ENCODE measurements at places on chromosomes 4 and X.

- no peak for DNase-seq
These were observed 213.2 kb downstream of the FBXW7 start for GRCh38 chr4:152322656-152323055.

- DNase-seq: no peak
These were observed 64.7 kb upstream of the UBQLN2 start for GRCh38 chrX:56498756-56499155.

DNA sequence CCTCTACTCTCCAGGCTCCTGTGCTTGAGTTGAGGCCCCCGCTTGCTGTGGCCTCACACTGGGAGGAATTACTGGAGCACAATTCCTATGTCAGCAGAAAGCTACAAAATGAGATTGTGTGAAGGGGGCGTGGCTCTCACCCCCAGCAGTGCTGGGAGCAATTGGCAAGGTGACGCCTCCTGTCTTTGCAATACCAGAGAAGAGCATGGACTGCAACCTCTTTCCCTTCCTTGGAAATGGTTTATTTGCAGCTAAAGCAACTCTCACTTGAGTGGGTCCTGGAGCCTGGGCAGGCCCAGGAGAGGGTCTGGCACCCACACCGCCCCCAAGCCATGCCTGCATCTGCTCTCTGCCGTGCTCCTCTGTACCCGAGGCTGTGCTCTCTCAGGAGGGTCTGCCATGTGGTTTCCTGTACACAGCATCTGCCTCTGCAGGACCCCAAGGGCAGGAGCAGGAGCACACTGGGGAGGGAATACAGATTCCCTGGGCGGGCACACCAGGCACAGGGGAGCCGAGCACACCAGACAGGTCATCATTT lies 32.9 kb upstream of the HGFAC start:
- no peak for DNase-seq

- DNase-seq: peak; percentile 0
These were observed 66.0 kb upstream of the GEMIN8 start for GRCh38 chrX:14095702-14096101.

DNA sequence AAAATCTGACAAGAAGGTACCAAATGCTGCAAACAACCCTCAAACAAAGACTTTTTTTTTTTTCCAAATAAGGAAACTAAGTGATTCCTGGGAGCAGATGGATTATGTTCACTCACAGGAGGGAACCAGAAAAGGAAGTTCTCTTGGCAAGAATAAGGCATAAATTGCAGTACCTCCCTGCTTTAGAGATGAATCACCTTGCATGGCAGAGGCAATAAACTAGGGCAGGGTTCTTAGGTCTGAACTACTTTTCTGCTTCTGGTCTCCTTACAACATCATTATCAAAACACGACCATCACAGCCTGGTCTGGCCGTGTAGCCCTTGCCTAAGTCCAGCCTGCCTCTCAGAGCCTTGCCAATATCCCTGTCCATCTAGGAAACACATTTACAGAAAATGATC lies 6.3 kb downstream of the TMEM31 start:
- DNase-seq: no peak

DNA sequence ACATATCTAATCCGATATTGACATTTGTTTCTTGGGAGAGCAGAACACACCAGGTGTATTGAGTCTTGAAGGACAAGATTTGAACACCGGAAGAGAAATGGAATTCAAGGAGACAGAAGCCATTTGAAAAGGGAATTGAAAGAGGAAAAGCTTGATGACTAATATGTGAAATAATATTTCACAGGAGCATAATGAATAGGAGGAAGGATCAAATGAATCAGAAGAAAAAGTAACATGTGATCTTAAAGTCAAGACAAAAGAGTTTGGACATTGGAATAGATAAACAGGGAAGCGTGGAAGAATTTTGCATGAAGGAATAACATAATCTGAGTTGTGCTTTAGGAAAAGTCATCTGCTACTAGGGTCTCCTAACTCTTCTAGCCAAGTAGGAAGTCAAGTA lies 145.5 kb upstream of the PDHA2 start:
- DNase-seq: no peak

- no peak for DNase-seq
These were observed 19.8 kb upstream of the FAM9A start for GRCh38 chrX:8820910-8821527.

GRCh38 chr4:53832549-53832948 lies 231.9 kb downstream of the CHIC2 start:
- no peak for DNase-seq

DNA sequence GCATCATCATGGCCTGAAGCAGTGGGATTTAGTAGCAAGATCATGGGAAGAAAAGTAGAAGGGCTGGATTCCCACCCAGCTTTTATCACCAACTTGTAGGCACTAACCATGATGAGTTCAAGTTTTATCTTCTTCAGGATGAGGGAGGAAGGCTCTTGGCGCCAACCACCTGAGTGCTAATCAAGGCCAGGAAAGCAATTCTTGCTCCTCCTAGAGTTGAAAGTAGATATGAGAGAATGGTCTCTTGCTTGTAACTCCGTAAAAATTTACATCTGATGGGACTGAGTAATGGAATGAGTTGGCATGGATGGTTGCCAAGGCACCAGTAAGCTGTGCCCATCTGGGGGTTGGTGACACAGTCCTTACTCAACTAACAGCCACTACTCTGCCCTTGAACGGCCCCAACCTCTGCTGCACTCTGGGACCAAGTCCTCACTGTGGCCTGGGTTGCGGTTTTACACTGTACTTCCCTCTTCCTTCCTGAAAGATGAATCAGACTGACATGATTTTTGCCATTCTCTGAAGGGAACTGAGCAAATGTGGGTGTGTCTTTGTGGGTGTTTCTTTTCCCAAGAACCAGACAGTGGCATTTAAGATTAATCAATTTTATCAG lies 39.4 kb upstream of the NDP start:
- DNase-seq: peak; percentile 1

GRCh38 chr4:1075809-1076699 lies 37.3 kb downstream of the RNF212 start:
- no peak for DNase-seq

GRCh38 chr4:7694324-7694723 lies 245.3 kb downstream of the AFAP1 start:
- DNase-seq: no peak

DNA sequence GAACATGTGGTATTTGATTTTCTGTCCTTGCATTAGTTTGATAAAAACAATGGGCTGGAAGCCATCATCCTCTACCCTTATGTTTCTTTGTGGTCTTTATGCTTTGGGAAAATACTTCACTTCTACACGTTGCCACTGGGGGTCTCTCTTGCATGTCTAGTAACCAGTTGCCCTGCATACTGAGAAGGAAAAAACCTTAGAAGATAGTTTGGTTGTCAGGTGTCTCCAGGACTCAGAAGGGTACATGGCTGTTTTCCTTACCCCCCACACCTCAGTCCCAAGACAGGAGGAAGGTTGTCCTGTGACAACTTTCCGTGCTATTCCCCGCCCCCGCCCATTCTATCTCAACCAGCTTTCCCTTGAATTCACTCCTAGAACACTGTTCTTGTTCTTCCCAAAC lies 62.1 kb upstream of the LANCL3 start:
- no peak for DNase-seq

DNA sequence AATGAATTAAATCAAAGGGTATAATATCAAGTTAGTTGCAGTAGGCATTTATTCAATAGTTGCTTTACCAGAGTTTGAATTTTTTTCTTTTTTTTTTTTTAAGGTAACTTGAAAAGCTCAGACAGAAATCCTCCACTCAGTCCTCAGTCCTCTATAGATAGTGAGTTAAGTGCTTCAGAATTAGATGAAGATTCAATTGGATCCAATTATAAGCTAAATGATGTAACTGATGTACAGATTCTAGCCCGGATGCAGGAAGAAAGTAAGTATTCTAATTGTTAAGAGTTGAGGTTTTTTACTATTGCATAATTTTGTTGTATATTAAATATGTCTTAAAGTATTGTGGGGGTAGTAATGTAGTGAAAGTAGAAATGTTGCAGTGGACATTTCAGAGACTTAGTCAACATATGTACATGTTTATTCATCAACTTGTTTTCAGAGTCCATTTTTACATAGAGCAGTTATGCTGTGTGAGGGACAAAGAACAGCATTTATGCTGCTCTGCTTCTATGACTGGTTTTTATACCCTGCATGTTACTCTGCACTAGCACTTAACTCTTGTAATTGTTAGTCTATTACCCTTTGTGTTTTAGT lies 38.4 kb downstream of the SLAIN2 start:
- DNase-seq: no peak

DNA sequence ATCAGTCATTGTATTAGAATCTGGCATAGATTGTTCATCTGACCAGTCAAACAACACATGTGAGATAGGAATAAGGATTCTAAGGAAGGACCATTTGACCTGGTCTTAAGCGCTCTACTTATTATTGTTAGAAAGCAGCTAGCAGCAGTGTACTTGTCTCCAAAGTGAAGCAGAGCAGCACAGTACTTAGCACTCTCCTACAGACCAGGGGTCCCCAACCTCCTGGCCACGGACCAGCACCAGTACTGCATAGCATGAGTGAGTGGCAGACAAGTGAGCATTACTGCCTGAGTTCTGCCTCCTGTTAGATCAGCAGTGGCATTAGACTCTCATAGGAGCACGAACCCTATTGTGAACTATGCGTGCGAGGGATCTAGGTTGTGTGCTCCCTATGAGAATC lies 135.9 kb upstream of the SPRY1 start:
- DNase-seq: no peak

- no peak for DNase-seq
These were observed 27.6 kb upstream of the CYBB start for GRCh38 chrX:37752281-37752680.

DNA sequence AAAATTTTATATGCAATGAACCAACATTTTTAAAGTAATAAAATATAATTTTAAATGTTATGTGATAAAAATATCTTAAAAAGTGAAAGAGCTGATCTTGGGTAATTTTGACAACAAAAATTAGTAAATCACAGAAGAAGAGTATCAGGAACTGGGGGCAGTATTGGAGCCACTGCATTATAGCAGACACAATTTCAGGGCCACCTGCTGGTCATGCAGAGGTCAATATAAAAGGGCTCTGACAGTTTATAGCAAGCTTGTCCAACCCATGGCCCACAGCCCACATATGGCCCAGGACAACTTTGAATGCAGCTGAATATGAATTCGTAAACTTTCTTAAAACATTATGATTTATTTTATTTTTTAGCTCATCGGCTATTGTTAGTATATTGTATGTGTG lies 13.0 kb upstream of the LEF1 start:
- no peak for DNase-seq

DNA sequence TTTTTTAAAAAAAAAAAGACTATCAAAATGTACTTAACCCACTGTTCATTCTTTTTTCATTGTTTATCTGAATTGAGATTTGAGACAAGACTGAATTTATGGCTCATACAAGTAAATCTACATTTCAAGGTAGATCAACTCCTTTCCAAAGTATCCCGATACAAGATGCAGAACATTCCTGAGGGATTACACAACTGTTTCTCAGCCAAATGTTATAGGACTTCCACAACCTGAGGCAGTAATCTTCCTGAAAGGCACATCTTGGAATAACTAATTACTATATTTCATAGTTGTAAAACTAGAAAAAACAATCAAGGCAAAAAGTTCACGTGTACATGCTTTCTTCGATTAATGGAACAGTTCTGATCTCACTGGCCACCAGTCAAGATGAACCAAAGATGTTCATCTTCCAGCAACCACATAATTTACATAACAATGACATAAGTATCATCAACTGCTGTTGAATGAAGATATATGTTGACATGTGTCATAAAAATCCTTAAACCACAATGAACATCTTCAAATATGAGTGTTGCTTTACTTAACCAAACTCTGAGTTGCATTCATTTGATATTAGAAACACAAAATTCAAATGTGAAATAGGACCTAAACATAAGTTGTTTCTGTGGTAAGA lies 225.2 kb upstream of the DKK2 start:
- DNase-seq: no peak

Data from stimulated activated CD4-positive, alpha-beta T cell treated with anti-CD3 and anti-CD28 coated beads, TNF-alpha, amount 100 ng/mL, for 1 hour (primary cell).